ENCODE measurements at places on chromosomes 1 and 21.

- no peak for DNase-seq
Measured at GRCh38 chr1:43582162-43582566, 51.5 kb downstream of the PTPRF start.

- DNase-seq = no peak
Measured at GRCh38 chr1:80542231-80542630, 1258.5 kb upstream of the ADGRL2 start.

GRCh38 chr1:235018161-235018560 is 110.5 kb downstream of the TOMM20 start:
- no peak for DNase-seq

- DNase-seq = no peak
Measured at GRCh38 chr1:207064561-207064960, 11.5 kb downstream of the PFKFB2 start.
